ENCODE measurements at places on chromosomes 12 and 14.

DNA sequence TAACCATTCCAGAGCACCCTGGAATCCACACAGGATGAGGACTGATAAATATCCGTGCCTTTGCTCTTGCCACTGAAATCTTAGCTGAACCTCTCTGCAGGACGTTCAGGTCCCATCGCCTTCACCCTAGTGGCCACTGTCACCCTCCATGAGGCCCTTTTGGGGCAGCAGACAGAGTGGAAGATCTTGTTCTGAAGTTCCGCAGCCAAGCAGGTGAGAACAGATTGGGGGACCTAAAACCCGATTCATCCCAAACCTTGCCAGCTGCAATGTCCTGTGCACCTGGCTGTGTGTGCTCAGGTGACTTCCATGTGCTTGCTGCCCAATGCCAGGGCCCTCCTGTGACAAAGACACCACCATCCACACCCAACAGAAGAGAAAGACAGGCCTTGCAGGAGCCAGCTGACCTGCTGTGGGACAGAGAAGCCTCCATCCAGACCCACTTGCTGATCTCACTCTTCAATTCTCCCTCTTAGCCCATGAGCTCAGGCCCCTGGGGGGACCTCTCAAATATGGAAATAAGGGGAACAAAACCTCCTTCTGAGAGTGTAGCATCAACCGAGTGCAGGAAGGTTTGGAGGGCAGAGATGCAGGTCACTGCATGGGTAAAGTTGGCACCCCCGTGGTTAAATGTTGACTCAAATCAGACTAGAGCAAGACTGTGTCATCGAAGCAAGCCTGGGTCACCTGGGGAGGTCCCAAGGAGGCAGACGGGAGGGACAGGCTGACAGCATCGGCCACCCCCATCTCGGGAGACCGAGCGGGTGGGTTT lies 308.7 kb upstream of the DIO3 start:
- no peak for DNase-seq

DNA sequence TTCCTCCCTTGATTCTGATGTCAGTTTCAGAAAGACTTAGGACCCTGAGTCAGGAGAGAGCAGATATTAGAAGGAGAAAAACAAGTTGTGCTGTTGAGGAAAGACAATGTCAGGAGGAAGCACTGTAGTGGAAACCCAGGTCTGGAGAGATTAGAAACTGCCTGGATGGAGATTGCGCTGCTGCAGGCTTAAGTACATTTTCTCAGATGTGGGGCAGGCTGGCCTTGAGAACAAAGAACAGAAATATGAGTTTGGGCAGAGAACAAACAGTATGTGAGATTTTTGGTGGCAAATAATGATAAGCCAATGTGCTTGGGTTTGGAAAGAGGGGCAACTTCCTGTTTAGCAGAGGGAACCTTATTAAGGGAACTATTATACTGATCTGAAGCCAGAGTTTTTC lies 74.3 kb upstream of the PRMT8 start:
- no peak for DNase-seq

DNA sequence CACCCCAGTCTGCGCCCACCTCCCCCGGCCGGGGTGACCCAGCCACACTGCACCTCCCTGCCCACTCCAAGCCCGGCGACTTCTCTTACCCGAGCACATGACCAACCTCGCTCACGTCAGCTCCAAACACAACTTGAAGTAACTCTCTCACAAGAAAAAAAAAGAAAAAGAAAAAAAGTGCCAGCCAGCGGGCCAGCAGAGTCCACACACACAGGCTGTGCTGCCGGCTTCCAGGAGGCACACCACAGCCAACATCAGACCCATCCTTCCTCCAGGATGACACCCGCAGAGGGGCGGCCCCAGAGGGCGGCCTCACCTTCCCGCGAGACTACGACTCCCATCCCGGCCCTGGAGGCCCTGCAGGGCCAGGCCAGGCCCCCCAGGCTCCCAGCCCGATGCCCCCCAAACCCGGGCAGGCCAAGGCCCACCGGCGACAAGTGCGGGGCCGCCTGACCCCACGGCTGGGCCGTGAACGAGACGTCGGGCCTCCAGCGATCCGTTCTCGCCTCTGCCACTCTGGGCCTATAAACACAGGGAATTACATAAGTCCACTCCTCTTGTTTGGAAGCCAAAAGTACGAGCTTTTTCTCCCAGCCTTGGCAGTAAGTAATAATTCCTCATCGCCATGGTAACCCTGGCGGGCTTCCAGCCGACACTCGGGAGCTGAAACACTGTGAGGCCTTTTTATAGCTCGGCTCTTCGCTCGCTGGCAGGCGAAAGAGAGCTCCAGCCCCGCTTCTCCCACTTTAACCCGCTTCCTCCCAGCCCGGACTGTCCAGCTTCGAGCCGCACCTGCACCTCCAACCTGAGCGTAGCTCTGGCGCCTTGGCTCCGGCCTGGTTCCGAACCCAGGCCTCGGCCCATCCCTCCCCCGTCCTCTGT lies 49.1 kb downstream of the NCOR2 start:
- DNase-seq: peak; percentile 99

DNA sequence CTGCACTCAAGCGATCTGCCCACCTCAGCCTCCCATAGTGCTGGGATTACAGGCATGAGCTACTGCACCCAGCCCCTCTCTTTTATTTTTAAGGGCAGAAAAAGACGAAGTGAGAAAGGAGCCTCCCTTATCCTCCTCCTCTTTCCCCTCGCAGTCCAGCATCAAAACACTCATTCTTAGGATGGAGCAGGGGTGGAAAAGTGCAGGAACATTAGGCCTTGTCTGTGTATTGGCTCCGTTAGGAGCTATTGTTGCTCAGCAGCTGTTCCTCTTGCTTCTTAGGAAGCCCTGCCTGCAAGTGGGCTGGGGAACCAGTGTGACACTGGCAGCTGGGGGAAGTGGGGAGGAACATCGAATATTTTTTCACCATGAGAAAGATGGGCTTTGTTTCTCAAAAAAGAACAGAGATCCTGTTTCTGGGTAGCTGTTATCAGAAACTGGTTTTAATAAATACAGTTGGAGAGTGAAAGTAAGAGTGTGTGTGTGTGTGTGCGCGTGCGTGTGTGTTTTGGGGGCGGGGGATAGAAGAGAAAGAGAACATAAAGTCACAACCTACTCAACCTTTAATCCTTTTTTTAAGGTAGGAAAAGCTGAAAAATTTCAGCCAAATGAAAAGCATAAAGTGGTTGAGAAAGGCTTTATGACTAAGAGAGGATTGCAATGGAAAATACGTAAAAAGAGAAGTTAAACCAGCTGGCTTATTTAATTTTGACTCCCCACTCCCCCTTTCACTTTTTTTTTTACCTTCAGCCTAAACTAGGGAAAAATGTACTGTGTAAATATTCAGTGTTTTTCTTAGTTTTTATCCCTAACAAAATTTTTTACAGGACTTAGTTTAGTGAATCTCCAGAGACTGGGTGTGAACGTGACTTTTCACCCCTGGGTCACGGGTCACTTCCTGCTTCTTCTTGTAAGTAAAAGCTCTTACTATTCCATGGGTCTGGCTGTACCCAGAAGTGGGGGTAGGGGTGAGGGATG lies 197.2 kb upstream of the PLEKHG7 start:
- peak; percentile 29 for DNase-seq

DNA sequence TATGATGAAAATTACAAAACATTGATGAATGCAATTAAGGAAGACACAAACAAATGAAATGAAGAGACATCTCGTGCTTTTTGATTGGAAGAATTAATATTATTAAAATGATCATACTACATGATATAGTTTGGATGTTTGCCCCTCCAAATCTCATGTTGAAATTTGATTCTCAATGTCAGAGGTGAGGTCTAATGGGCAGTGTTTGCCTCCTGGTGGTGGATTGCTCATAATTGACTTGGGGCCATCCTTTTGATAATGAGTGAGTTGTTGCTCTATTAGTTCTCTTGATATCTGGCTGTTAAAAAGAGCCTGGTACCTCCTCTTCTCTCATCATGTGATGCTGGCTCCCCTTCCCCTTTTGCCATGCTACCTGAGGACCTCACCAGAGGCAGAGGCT lies 56.7 kb downstream of the CD163L1 start:
- no peak for DNase-seq

DNA sequence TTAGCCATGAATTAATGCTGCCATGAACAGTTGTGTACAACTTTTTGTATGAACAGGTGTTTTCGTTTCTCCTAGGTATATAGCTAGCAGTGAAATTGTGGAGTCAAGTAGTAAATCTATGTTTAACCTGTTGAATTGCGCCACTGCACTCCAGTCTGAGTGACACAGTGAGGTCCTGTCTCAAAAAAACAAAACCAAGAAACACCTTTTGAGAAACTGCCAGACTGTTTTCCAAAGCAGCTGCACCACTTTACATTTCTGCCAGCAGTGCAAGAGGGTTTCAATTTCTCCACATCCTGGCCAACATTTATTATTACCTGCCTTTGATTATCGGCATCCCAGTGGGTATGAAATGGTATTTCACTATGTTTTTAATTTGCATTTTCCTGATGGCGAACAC lies 3.3 kb upstream of the PLEKHG3 start:
- DNase-seq: no peak

DNA sequence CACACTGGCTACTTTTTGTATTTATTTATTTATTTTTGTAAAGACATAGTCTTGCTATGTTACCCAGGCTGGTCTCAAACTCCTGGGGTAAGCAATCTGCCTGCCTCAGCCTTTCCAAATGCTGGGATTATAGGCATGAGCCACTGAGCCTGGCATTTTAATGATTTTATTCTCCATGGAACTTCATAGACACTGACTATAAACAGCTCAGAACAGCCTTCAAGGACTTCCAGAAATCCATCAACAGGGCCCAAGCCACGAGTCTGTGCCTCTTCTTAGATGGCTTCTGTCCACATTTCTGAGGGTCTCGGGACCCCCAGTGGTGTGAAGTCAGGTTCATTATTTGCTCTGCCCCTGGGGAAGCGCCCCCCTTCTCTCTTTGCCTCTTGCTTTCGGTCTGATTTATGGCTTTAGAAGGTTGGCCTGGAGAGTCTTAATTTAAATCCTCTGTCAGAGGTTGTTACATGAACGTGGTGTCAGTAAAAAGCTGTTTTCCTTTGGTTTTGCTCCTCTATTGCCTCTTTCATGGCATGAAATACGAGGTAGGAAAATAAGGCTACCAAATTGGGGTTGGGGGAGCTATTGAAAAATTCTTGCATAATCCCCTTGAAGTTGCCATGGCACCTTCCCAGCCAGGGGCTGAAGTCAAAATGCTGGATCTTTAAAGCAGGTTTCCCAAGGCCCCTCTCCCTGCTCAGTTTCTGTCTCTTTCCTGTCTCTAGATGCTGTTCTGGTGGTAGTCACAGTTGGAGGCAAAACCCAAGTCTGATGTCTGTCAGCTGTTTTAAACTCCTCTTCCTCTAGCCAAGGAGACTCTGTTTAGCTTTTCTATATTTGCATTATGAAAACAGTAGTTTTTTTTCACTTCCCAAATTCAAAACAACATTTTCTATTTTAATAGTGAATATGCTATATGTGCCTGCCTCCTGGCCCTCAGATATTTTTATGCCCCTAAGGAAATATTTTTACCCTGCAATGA lies 129.4 kb downstream of the SMOC1 start:
- no peak for DNase-seq

DNA sequence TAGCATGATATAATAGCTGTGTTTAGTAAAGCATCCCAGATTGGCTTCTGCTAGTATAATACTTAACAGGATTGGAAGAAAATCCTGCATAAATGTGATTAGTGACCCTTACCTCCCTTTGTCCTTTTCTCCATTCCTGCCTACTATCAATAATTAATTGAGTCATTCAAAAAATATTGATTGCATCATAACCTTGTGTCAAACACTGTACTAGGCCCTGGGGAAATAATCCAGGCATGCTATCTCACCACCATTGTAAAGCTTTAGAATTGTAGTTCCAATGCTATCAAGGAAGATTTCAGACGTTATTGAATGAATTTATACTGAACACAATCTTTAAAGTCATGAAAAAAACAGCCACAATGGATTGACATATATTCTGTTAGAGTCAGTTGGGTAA lies 378.6 kb upstream of the DDHD1 start:
- DNase-seq: no peak

All from midbrain (tissue), 1 donor.